Activated CD8-positive, alpha-beta memory T cell treated with anti-CD3 and anti-CD28 coated beads for 1 hour (primary cell): ENCODE measurements at places on chromosomes 7 and 10.
A peak's percentile ranks its signal among the peaks of the same experiment; 100 is the strongest.

- DNase-seq = no peak
These were observed 84.8 kb upstream of the LRRC4 start for GRCh38 chr7:128115821-128116723.

- DNase-seq = no peak
These were observed 1.9 kb upstream of the TMEM178B start for GRCh38 chr7:141071855-141072547.

DNA sequence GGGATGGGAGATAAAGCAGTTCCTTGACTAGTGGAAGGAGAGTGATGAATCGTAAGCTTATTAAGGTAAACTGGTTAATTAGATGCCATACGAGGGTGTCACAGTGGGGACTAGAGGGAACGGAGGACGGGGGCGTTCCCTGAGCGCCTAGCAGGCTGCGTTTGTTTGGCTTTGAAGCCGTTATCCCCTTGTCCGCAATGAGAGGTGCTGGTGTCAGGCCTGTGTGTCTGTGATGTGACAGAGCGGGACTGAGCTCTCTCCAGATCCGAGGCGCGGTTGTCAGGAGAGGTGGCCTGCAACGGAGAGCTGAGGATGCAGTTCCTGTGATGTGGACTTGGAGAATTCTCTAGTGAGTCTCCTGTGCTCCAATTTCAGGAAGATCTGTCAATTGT lies 60.0 kb upstream of the PRPS1L1 start:
- DNase-seq = no peak

- no peak for DNase-seq
These were observed 218.9 kb downstream of the DOCK4 start for GRCh38 chr7:111987115-111987826.

DNA sequence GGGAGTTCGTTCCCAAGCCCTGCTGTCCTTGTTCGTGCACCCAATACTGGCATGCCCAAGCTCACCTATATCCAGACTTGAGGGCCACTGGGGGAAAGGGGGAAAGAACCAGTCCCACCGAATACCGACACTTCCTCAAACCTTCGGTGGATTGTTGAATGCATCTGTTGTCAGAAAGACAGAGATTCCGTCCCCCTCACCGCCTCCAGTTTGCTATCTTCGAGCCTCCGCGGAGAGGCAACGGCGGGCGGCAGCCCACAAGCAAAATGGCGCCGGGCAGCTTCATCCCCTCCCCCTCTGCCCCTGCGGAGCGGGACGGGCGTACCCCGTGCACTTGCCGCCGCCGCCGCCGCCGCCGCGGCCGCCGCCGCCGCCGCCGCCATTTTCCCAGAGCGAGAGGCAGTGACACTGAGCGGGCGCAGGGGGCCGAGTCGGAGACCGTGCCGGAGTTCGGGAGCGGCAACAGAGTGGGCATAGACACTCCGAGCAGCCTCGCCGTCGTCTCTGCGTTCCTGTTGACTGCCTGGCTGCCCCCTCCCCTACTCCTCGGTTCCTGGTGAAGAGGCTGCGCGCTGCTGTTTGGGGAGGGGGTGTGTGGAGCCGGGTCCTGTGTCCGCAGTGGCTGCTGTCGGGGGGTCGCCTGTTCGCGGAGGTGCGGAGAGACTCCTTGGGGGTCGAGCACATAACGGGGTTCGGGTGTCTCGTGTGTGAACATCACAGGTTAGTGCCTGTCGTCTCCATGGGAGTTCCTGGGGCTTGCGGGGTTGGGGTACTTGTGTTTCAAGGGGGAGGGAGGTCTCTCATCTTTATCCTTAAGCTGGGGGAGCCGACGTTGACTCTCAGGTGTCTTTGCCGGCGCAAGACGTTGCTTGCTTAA lies at the start of gene KMT2E:
Gene KMT2E (plus strand): TSS at position 390 of the 877 bp plus-strand sequence. CDS start 26,748 bp downstream, outside the sequence.
- peak; percentile 87 for DNase-seq

- DNase-seq = no peak
These were observed 176.9 kb downstream of the DNAJB6 start for GRCh38 chr7:157513682-157514081.

DNA sequence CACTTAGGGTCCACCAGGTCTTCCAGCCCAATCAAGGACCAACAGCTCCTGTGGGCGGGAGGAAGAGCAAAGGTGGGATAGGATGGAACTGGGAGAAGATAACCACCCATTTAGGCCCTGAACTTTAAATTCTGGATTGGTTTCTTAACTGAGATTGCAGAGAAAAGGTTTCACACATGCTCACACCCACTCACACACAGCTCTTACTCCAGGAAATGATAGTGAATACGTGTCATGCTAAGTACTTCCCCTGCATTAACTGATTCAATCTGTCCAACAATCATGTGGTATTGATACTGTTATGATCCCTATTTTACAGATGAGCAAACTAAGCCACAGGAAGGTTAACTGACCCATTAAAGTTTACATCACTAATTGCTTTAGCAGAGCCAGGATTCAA lies 4.6 kb upstream of the CYP3A4 start:
- no peak for DNase-seq

GRCh38 chr7:76187272-76187671 lies 14.4 kb upstream of the SRRM3 start:
- no peak for DNase-seq

DNA sequence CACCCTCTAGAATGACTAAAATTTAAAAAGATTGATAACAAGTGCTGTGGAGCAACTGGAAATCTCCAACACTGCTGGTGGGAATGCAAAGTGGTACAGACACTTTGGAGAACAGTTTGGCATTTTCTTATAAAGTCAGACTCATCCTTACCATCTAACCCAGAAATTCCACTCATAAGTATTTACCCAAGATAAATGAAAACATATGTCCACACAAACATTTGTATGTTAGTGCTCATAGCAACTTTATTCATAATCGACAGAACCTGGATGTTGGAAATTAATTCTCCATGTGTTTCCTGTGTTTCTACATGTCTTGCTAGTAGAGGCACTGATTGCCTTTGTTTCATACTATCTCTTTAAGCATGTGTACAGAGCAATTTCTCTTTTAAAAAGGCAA lies 282.4 kb downstream of the AHR start:
- no peak for DNase-seq

DNA sequence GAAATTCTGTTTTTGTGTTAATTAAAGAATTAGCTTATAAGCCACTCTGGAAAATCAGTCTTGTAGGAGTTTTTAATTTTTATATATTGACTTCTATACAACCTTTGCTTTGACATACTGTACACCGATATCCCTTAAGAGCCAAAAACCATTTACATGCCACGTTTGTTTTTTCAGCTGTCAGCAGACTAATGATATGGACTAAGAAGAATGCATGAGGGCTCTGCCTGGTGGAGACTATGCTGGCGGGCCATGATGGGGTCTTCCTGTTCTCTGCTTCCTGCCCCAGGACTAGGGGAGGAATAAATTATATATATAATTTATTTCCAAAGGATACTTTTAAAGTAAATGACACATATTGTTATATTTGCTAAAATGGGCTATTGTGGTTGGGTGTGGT lies 96.3 kb downstream of the CDK14 start:
- no peak for DNase-seq

DNA sequence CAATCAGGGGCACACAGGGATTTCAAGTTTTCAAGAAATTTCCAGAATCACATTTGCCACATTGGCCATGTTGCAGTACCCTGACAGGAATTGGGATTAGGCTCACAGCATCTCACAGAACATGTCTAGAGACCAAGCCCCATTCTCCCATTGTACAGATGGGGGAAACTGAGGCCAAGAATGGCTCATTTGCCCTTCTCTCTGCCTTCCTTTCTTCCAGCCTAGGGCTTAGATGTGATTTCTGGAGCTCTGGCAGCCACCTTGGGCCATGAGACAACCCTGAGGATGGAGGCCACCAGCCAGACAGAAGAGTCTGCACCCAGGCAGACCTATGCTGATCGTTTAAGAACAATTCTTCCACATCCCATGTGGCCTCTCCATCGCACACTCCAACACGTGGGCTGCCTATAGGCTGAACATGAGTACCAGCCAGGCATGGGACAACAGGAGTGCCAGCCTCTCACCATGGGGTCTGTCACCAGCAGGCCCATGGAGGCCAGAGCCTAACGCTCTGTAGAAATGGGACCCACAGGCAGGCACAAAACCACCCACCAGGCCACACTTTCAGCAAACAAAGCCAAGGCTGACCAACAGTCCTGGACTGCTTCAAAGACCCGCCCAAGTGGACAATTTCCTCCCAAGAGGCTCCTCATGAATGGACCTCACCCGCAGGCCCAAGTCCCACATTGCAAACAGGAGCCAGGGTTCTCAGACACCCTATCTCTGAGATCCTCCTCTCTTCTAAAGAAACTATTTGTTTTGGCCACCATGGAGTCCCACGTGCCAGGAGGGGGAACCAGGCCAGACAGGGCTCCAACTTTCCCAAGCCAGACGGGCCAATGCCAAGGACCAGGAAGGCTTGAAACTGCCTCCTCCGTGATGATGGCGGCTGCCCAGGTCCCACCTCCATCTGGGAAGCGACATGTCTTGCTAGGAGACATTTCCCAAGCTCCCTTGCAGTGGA lies 20.7 kb downstream of the PDGFA start:
- DNase-seq = no peak

DNA sequence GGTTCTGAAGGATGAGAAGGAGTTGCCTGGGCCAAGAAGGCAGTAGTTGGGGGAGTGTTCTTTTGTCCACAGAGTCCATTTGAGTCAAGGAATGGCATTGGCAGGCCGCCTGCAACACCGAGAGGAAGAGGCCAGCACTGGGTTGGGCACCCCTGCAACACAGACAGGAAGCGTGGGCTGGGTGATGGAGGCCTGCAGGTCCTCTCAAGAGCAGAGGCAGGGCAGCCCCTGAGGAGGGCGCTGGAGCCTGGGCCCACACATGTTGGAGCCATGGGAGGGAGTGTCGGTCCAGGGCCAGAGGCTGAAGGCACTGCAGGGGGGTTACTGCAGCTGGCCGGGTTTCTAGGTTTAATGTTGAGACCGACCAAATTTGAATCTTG lies 137.3 kb downstream of the PTPN20 start:
- DNase-seq = no peak

GRCh38 chr10:37992083-37992482 lies 15.6 kb upstream of the ZNF25 start:
- no peak for DNase-seq

GRCh38 chr7:27364344-27364758 lies 121.7 kb downstream of the EVX1 start:
- no peak for DNase-seq

DNA sequence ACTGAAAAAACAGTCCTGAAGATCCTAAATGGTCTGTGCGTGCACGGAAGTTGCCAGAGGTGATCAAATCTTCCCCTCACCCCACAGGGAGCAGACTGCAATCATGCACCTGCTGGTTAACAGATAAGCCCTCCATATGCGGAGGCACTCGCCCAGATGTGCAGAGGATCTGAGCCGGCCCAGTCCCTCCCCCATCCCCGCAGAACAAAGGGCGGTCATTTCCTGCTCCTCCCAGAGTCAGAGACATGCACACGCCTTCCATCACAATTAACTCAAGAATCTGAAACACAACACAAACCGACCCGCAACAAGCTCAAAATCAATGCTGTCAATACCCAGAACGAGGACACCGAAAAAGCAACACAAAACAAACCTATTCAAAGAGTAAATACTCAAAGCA lies 24.2 kb downstream of the CRTAC1 start:
- no peak for DNase-seq

DNA sequence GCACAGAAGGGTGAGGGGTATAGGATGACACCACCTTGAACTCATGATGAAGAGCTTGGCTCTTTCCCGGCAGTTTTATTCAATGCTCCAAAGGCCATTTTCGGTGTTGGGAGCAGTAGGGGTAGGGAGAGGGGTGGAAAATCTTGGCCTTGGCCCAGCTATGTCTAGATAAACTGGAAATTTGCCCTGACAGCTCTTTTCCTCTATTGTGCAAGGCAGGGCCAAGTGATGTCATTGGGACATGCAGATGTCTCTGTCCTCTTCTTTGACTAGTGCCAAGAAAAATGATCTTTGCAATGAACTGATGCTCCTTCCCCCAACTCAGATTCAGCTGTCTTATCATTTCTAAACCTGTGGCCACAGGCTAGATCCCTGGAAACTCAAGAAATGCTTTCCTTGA lies 27.7 kb upstream of the PRKCQ start:
- DNase-seq = no peak

DNA sequence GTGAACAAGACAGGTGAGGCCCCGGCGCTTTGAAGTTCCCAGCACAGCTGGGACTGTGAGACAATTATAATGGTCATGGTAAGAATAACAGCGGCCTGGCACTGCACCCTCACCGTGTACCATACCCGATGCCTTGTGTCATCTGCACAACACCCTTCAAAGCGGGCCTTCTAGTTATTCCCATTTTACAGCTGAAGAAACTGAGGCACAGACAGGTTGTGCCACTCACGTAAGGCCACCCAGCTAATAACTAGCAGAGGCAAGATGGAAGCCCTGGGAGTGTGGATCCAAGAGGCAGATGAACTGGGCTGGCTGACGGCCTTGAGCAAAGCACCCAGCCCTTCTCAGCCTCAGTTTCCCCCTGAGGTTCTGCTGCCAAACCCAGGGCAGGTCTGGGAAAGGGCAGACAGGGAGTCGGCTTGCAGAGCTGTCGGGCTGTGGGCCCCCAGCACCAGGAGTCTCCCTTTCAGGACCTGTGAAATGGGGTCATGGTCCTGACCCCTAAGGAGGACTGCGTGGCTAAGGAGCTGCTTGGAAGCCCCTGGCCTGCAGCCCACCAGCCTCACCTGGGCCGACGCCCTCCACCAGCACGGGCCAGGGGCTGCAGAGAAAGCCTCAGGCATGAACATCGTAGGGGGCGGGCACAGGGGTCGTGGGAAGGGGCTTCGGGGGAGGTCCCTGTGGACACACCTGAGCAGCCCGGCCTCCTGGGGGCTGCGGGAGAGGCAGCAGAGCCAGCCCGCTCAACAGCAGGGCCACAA lies 15.3 kb upstream of the LFNG start:
- no peak for DNase-seq

DNA sequence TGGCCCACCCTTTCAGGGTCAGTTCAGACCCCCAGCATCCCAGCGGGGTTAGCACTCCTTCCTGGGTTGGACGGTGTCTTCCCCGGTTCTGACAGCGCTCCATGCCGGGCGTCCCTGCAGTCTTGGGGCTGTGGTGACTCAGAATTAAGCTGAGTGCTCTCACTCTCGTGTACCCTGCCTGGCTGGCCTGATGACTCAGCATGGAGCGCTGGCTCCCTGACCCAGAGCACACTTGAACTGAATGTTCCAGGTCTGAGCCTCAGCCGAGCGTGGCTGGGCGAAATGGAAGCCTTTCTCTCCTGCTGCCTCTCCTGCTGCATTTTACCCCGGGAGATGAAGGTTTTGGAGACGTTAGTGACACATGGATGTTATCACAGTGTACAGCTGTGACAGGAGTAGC lies 7.1 kb downstream of the BAG3 start:
- DNase-seq = no peak

- DNase-seq = no peak
These were observed 173.6 kb downstream of the ARL4A start for GRCh38 chr7:12861070-12861469.

GRCh38 chr7:106999023-106999422 lies 45.5 kb upstream of the PRKAR2B start:
- no peak for DNase-seq

DNA sequence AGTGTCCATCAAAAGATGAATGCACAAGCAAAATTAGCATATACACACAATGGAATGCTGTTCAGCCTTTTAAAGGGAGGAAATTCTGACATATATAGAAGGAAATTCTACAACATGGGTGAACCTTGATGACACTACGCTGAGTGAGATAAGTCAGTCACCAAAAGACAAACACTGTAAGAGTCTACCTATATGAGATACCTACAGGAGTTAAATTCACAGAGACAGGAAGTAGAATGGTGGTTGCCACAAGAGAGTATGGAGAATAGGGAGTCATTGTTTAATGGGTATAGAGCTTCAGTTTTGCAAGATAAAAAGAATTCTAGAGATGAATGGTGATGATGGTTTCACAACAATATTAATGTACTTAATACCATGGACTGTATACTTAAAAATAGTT lies 51.8 kb downstream of the HERC4 start:
- no peak for DNase-seq

GRCh38 chr7:18754766-18755165 lies 259.2 kb downstream of the HDAC9 start:
- no peak for DNase-seq
